Activated T-helper 1 cell treated with anti-CD3 and anti-CD28 coated beads, Interleukin-12 subunit alpha, Interleukin-12 subunit beta, Interleukin-2, Interleukin-4 antibody, amounts not matched to agents 30 ng/mL and 10 ng/mL and 1 ng/mL, durations not matched to agents 14 hours and 24 hours and 36 hours (primary cell): ENCODE measurements at places on chromosomes 12 and 14. TPM values are rescaled to one million over a fixed set of nuclear protein-coding genes. Genes with fewer than 3 reads are reported as not detected.

- no peaks in the 10 kb centered on the region for H3K4me1 ChIP-seq
- no peak overlapping the region for H3K27ac ChIP-seq
- peaks cover 3% of the 10 kb centered on the region for H3K27me3 ChIP-seq
- DNase-seq: no peak
- H3K36me3 ChIP-seq: no peaks in the 10 kb centered on the region
Measured at GRCh38 chr14:90456551-90456950, 59.7 kb downstream of the CALM1 start.

DNA sequence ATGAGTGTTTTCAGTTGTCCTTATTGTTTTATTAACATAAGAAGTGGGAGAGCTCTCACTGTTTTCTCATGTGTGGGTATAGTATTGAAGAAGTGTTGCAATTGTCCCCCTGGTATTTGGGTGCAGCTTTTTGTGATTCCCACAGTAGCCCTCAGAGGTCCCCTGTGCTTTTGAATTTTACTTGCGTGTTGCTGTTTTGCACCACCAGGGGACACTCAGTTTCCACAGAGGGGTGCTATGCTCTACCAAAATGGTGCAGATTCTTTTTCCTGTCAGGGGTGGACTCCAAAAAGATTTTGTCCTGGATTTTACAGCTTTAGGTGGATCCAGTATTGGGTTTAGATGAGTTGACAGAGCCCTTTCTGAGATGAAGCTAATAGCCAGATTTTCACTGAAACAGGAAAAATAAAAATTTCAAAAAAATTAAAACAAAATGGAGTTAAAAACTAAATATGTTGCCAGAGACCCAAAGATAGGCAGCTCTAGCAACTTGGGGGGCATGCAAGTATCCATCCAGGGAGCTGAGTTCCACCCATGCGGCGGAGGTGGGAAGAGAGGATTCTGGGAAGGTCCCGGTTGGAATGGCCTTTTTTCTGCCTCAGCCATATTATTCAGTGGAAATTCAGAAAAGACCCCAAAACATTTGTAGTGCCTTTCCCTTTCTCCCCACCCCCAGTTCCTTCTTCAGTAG is 50.2 kb downstream of the TTLL5 start:
- DNase-seq: peak; percentile 3
- peaks cover 3% of the 10 kb centered on the region for H3K4me1 ChIP-seq
- H3K36me3 ChIP-seq: peaks cover 7% of the 10 kb centered on the region
- no peaks in the 10 kb centered on the region for H3K27me3 ChIP-seq
- no peak overlapping the region for H3K27ac ChIP-seq

GRCh38 chr14:55620981-55621380 is 41.0 kb downstream of the KTN1 start:
- no peaks in the 10 kb centered on the region for H3K27me3 ChIP-seq
- H3K4me3 ChIP-seq: no peak overlapping the region
- no peak for DNase-seq
- peaks cover 6% of the 10 kb centered on the region for H3K4me1 ChIP-seq
- H3K36me3 ChIP-seq: peaks cover 69% of the 10 kb centered on the region

The OR6C75 gene
- not detected in 2 replicates for total RNA-seq

The BMAL2 gene
- 57.2 and 58.0 TPM in 2 replicates for total RNA-seq

The NOS1 gene
- total RNA-seq: not detected in 2 replicates

The TTC8 gene
- 3.5 and 4.6 TPM in 2 replicates for total RNA-seq
